Natural killer cell (primary cell): ENCODE measurements at places on chromosomes 7 and 10. TPM values are rescaled to one million over a fixed set of nuclear protein-coding genes. Genes with fewer than 3 reads are reported as not detected.

PTN gene
- total RNA-seq, result not detected

EFCAB10 gene
- 1.9 TPM for total RNA-seq

TDRD1 gene
- total RNA-seq, result 0.08 TPM

LRRC61 gene
- 16.7 TPM for total RNA-seq

ELAPOR2 gene
- total RNA-seq, result 8.6 TPM

ARPC1A gene
- total RNA-seq, result 47.9 TPM

AUTS2 gene
- 155 TPM for total RNA-seq

HOXA7 gene
- total RNA-seq, result not detected
